T-helper 9 cell (primary cell): ENCODE measurements at places on chromosomes 11 and 22.

DNA sequence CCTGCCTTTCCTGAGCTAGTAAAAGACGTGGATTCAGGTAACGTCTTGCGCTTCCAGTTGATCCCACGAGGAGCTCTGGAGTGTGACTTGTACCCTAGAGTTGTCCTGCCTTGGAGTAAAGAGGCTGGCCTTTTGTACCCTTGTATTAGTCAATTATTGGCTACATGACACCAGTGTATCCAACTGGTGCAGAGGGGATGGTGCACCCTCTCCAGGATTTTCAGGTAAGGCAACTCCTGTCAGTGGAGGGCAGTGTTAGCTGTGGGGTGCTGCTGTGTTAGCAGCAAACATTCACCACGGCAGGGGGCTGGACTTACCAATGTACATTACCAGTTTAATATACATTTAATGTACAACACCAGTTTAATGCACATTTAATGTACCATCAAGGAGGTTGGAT lies 233.5 kb downstream of the MIAT start:
- DNase-seq: no peak

DNA sequence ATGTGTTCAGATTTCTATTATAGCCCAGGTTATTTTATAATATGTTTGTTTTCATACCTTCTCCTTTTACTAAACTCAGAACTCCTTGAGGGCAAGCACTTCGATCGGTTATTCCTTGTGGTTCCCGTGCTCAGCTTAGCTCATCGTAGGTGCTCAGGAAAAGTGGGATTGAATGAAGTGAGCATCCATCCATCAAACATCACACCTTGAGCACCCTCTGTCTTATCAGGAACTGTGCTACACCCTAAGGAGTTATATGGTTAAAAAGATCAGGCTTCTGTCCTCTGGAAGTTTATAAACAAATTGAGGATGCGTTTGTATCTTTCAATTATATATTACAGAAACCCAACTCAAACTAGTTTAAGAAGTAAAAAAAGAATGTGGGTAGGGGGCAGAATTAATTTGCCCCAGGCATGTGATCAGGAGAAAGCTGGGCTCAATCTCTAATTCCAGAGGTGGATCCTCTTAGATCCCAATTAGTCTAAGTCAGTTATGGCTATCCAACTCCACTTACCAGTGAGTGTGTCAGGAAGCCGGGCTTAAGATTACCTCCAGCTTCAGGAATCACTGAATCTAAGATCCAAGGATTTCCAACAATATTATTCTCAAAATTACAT lies 59.9 kb upstream of the RRAS2 start:
- DNase-seq: no peak

- no peak for DNase-seq
Measured at GRCh38 chr11:117823946-117824420, 561 bp downstream of the FXYD2 start.

GRCh38 chr22:34239421-34239820 lies 319.1 kb upstream of the LARGE1 start:
- DNase-seq: no peak

GRCh38 chr11:210122-210802 lies 2.8 kb downstream of the RIC8A start:
- no peak for DNase-seq

GRCh38 chr11:103534191-103534590 lies 425.0 kb downstream of the DYNC2H1 start:
- no peak for DNase-seq
